CD4-positive, alpha-beta T cell treated with Interleukin-12 subunit alpha and Interleukin-12 subunit beta, for 1 hour (primary cell): ENCODE measurements at places on chromosomes 12 and 14.
A peak's percentile ranks its signal among the peaks of the same experiment; 100 is the strongest.

- DNase-seq, result no peak
Observed at GRCh38 chr12:65335981-65336380, 57.5 kb downstream of the MSRB3 start.

GRCh38 chr12:59660148-59660547 lies 64.3 kb downstream of the SLC16A7 start:
- no peak for DNase-seq

DNA sequence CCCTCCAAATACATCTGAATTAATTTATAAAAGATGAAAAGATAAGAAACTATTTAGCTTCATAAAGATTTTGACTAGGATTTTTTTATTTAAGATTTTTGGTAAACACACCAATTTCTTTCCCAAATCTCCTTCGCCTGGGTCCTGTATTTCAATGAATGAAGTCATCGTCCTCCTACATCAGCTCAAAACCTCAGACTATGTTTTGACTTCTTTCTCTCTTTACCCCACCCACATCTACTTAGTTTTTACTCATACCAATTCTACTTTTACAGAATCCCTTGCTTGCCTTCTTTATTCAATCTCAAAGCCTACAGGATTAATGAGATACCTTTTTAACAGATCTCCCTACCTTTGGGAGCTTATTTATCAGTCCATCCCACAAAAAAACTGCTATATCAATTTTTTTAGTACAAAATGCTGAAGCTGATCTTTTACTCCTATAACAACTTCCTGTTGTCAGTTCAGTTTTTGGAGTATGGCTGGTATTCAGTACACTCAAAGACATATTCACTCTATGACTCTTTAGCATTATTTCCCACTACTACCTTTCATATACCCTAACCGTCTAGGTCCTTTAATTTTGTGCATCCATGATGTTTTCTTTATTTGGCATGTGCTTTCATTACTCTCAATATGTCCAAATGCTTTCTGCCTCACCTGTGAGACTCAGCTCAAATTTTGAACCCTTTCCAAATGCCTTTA lies 18.7 kb upstream of the CCDC91 start:
- no peak for DNase-seq

DNA sequence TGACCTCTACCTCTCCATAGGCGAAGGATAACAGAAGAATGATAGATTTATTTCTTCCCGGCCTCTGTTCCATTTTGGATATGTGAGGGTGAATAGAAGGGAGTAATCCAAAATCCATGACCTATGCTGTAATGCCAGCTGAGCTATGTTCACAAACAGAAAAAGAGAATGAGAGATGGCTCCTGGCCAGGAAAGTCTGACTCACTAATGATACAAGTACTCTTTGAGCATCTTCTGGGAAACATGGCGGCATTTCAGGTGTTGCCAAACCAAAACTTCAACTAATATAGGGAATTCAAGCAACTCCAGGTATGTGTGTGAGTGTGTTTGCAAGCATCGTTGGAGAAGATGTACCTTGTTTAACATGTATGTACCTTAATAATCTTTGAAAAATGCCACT lies 55.1 kb downstream of the MED13L start:
- no peak for DNase-seq

DNA sequence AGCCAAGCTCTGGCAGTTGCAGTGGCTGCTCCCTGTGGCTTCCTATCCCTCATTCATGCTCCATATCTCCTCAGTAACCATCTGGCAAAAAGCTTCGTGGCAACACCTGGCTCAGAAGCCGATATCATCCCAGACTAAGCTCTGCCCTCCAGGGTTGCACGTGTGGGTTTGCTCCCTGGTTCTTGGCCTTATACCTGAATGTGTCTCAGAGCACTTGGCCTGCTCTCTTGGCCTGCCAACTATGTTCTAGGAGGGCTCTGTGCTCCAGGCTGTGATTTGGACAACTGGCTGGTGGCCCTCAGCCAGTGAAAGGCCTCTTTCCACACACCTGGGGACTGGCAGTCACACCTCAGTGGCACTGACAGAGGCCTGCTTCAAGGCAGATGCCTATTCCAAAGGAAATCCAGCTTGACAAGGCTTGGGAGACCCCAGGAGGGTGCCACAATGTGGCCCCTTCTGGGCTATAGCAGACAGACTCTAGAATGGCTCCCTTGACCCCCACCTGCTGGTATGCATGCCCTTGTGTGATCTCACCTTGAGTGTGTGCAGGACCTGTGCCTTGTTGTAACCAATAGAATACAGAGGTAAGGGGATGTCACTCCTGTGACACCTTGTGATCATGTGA lies 10.5 kb downstream of the PLD4 start:
- no peak for DNase-seq

- DNase-seq, result no peak
Observed at GRCh38 chr14:29663281-29663801, 264.3 kb downstream of the PRKD1 start.

- DNase-seq, result no peak
Observed at GRCh38 chr12:3000548-3001275, 41.5 kb downstream of the TEAD4 start.

DNA sequence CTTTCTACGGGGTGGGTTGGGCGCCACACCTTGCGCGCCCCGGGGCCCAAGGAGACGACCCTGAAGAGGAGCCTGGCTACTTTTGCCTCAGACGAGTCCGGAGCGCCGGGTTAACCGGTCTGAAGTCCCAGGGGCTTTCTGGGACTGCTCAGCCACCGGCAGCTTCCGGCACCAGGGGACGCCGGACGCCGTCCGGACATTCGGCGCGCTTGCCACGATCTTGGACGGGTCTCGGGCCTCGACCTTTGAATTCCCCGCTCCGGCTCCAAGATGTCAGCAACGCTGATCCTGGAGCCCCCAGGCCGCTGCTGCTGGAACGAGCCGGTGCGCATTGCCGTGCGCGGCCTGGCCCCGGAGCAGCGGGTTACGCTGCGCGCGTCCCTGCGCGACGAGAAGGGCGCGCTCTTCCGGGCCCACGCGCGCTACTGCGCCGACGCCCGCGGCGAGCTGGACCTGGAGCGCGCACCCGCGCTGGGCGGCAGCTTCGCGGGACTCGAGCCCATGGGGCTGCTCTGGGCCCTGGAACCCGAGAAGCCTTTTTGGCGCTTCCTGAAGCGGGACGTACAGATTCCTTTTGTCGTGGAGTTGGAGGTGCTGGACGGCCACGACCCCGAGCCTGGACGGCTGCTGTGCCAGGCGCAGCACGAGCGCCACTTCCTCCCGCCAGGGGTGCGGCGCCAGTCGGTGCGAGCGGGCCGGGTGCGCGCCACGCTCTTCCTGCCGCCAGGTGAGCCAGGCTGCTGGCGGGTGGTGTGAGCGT lies at the start of gene ACOT4:
Gene ACOT4 (plus strand): TSS at position 184 of the 760 bp plus-strand sequence. CDS start 87 bp downstream, at position 271.
- DNase-seq, result peak; percentile 66

DNA sequence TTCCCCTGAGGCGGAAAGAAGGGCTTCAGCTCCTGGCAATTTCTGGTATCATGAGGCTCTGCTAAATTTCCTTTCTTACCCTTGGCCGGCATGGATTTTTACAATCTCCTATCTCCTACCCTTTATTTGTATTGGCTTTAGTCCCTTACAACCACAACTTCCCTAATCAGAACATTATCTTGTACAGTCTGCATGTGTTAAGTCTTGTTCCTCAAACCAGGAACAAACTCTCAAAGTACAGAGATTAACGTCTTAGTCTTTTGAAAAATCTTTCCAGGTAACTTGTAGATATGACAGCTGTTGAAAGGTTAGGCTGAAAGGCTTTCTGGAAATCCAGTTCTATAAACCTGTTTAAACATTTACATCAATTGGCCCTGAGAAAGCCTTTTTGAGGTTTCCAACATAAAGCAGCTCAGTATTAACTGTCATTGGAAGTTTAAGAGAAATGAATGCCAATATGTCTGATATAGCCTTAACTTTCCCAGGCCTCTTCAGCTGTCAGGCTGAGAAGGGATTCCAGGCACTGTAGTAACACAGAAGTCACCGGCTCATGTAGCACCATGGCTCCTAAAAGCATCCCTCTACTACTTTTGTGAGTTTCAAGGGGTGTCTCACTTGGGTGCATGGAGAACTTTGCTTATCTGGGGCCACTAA lies 360.5 kb downstream of the FUT8 start:
- no peak for DNase-seq

GRCh38 chr14:77319422-77319821 lies 1.3 kb downstream of the POMT2 start:
- no peak for DNase-seq

DNA sequence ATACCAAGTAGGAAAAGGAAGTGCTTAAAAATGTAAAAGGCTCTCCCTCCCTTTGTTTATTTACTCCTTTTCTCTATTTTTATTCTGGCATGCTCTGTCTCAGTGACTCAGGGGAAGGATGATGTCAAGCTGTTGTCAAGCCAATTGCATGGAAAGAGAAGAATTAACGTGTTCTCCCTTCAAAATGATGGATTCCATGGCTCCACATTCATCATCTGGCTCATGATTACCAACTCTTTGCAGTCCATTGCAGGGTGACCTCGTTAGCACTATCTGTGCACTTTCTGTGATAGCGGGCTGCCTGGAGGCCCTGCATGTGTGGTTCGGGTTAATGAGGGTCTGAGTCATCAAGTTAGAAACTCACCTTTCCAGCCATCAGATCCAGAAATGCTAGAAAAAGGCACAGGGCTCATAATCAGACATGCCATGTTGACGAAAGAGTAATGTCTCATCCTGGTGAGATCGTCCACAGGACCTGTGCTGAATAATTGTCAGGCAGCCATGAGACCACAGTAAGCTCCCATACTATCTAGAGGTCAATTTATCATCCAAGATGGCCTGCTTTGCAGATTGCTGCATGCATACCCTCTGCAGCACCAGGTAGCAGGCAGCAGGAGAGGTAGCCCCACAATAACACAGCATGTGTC lies 79.2 kb upstream of the BTG1 start:
- DNase-seq, result no peak

DNA sequence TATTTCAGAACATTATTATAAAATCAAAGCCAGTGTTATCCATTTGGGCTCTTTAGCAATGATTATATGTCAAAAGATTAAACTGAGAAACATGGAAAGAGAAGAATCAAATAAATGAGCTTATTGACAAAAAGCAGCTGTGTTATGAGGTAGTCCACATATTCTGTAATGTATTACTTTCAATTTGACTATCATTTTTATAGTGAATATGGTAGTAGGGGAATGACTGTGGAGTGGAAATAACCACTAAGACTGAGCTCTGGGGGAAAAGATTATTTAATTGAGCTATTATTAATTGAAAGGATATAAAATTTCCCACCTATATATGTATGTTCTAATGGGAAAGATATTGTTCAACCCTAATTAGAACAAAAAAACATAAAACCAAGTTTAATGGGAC lies 381.3 kb downstream of the TMTC2 start:
- no peak for DNase-seq

DNA sequence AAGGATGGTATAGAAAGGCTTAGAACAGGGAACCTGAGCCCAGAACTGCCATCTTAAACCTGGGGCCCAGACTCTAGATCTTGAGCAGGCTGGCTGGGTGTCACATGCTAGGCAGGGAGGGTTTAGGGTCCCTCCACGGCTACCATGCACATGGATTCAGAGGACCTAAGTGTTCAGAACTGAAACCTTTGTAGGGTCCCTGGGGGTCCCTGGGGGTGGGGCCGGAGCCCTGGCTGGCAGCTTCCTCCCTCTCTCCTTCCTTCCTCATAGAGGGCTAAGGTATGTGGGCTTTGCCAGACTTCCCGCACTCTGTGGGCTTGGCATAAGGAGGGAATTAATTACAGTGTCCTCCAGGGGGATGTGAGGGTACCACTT lies 4.6 kb upstream of the ZNF385A start:
- DNase-seq, result no peak

DNA sequence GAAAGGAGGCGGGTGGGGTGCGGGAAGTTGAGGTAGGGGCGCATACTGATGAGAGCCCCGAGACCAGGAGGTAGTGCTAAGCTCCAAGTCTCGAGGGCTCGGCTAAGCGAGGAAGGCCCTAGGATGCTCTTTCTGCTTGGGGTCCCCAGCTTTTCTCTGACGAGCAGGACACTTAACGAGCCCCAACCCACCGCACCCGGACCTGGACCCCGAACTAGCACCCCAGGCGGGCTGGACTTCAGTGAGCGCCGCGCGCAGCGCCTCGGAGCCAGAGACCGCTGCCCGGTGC lies 4.7 kb upstream of the C1QL4 start:
- DNase-seq, result no peak

GRCh38 chr12:105425254-105426174 lies 95.0 kb downstream of the C12orf75 start:
- DNase-seq, result no peak

DNA sequence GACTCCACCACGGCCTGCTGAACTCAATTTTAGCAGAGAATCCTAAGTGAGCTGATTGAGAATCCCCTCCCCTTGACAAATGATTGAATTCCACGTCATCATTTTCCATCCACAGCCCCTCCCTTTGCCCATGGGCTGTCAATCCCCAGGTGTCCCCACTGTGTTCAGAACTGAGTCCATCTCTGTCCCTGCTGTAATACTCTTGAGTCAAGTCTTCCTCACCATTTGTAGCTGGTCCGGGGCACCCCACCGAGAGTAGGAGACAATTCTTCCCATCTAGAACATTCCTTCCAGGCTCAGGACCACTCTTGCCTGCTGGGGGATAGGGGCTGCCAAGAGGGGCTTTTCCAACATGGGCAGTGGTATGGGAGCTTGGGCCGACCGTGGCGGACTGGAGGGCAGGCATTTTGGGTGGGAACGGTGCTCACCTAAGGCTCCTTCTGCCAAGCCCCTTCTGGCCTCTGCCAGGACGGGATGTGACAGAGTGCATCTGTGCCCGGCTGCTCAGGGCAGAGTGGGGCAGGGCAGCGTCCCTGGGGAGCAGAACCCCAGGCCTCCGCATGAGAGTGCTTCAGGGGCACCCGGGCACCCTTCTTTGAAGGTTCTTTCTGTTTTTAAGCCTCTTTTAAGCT lies 218.1 kb upstream of the RTL1 start:
- DNase-seq, result no peak

GRCh38 chr12:58727521-58727920 lies 192.8 kb downstream of the LRIG3 start:
- DNase-seq, result no peak

- no peak for DNase-seq
Observed at GRCh38 chr12:4833524-4833923, 76.2 kb upstream of the KCNA1 start.

GRCh38 chr14:103699901-103700752 lies 15.1 kb downstream of the XRCC3 start:
- DNase-seq, result no peak

DNA sequence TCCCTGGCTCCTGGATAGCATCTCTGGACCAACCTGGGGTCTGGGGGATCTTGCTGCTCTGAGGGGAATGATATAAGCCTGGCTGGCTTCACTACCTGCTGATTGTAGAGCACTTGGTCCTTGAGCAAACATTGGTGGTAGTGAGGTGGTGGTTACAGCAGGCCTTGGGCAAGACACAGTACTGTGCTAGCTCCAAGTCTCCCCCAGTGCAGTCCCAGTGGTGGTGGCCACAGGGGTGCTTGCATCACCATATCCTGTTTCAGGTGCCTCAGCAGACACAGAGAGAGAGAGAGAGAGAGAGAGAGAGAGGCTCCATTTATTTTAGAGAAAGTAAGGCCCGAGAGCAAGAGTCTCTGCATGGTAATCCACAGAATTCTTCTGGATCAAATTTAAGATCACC lies 186.3 kb downstream of the MYRFL start:
- no peak for DNase-seq
